ENCODE measurements at places on chromosomes 7 and 10.
A peak's percentile ranks its signal among the peaks of the same experiment; 100 is the strongest.

- no peak for DNase-seq
These were observed 188.9 kb downstream of the BICC1 start for GRCh38 chr10:58701405-58702135.

- DNase-seq: no peak
These were observed 112.4 kb downstream of the ANKRD26 start for GRCh38 chr10:26987851-26988250.

- DNase-seq: no peak
These were observed 631 bp upstream of the PRKRIP1 start for GRCh38 chr7:102395592-102395872.

DNA sequence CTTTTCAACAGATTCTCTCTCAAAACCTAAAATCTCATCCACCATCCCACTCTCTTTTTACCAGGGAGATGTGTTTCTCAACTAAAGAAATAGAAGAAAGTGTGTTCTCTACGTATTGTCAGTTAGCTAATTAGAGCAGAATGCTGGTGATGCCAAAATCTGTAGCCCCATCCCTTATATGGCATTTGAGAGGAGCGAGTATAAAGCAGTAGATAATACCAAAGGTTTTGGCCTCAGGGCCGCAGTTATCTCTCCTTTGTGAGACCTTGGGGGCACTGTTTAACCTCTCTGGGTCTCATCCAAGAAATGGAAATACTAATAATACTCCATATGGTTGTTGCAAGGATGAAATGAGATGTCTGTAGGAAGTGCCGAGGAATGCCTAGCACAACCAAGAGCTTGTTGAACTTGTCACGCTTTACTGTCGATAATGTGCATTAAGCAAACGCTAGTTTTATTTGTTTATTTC is 456 bp upstream of the DLD start:
- no peak for DNase-seq

DNA sequence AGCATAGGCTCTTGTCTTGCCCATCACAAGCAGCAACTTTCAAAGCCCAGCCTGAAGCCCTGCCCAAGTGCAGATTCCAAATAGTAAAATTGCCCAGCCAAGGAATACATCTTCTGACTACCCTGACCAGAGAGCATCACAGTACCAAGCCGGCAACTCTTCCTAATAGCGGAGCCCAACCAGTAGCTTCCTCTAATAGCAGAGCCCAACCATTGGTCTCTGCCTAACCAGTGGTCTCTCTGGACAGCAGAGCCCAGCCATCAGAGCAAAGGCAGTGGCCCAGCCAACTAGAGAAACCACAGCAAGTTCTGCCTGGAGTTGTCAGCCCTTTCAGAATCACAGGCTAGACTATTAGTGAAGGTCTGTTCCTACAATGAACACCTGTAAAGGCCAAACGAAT is 285.6 kb downstream of the HGF start:
- DNase-seq: peak; percentile 39

GRCh38 chr10:818526-819220 is 112.8 kb downstream of the LARP4B start:
- DNase-seq: no peak

- DNase-seq: no peak
These were observed 743 bp downstream of the ADAP1 start for GRCh38 chr7:953547-954327.

- no peak for DNase-seq
These were observed 66.0 kb upstream of the CELF2 start for GRCh38 chr10:10951675-10952074.

DNA sequence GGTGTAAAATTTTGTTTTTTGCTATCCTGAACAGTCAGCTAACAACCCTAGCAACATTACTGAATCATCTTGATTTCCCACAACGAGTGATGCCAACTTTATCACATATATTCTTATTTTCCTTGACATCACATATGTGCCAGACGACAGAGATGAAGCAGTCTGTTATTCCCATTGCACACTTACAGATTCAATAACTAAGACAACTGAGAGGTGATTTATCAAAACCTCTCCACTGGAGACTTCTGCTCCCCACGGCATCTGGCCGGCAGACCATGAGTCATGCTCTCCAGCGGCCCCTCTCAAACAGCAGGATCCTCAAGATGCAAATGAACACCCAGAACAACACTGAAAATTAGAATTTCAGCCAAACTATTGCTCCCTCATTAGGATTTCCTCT is 57.1 kb downstream of the AMPH start:
- DNase-seq: no peak

GRCh38 chr10:110502851-110503301 is 5.2 kb downstream of the DUSP5 start:
- DNase-seq: no peak

DNA sequence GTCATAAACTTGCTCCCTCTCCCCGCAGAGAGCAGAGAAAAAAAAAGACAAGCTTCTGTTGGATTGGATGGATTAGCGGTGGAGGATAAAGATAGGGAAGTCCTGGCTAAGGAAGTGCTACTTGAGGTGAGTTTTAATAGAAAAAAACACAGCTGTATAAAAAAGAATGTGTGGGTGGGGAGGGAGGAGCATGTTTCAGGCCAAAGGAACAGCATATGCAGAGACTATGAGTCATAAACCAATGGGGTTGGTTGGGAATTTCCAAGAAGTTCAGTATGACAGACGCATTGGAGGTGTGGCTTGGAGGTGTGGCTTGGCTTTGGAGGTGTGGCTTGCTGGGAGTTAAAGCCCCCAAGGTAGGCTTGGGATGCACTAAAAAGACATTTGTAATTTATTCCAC is 103.0 kb upstream of the LSM8 start:
- DNase-seq: no peak

DNA sequence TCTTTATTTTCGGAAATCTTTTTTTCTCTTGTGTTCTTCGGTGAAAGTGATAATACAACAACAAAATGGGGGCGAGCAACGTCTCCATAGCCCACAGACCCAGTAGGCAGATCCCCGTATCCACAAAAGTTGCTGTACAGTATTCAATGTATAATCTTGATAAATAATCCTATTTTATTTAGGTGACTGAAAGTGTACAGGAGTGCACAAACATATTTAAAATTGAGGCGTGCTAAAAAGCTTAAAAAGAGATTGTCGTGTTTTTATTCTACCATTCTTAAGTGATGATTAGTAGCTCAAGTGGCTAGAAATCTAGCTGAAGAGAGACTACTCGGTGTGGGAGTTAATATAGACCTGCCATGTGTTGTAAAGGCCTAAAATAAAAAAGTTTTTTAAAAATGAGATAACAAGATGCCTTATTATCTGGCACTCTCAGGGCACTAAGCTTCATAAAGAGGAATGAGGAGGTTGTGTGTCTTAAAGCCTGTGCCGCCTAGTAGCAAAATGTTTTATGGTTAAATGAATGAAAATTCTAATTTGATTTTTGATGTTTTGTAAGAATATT is 1.6 kb downstream of the CAPZA2 start:
- DNase-seq: no peak

- no peak for DNase-seq
These were observed 261.1 kb downstream of the NRG3 start for GRCh38 chr10:82136103-82136502.

- DNase-seq: no peak
These were observed 689 bp upstream of the GTPBP4 start for GRCh38 chr10:987620-987869.

DNA sequence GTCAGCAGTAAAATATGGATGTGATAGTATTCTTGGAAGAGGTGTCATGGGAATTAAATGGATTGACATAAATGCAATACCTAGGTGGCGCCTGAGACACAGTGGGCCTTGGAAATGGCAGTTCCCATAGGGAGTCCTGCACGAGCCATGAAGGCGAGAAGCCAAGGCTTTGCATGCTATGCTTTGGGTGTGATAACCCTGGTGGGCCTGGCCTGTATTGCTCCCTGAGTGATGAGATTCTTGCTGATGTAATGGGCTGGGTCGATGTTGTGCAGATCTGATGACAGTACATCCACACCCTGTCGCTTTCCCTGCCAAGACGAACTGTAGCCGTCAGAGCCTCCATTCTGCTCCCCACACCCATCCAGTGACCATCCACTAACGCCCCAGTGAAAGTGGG is 46.4 kb downstream of the CREB5 start:
- DNase-seq: no peak

DNA sequence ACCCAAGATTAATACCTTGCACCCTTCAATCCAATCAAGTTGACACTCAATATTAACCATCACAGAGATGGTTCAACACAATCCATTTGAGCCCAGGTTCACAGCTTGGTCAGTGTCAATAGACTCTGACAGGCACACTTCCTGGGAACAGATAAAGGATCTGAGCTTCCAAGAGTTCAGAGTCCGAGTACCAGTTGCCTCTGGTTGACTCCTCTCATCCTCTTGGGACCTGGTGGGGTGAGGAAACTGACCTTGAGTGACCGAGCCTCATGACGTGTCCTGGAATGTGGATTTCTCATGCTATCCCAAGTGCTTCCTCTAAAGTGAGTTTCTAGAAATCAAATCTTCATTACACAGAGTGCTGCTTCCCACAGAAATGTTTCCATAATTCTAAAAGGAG is 162.0 kb downstream of the CYP26A1 start:
- no peak for DNase-seq

Measured in NT2/D1 (cell line).